ENCODE measurements at places on chromosomes 7 and 10. TPM values are rescaled to one million over a fixed set of nuclear protein-coding genes. Genes with fewer than 3 reads are reported as not detected.

GRCh38 chr10:9193120-9193519 lies 1138.6 kb downstream of the GATA3 start:
- DNase-seq, result no peak

DNA sequence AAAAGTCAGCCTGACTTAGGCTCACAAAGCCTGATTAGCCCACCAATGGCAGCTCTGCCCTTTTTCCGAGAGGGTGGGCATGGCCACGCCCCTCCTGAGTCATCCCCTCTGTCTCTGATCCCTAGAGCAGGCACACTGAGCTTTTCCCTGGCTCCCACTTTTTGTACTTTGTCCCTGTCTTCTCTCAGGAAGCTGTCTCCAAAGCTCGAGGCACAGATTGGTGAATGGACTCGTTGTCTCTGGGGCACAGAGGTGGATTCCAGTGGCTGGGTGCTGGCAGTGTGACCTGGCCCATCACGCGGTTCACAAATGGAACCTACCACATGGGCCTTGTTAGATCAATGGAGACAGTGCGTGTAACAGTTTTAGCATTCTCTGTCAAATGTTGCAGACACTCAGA lies 313.5 kb downstream of the WDR37 start:
- no peak for DNase-seq

Gene TNPO3
- 96.2 TPM for total RNA-seq

GRCh38 chr7:4003503-4003902 lies 678.6 kb upstream of the FOXK1 start:
- DNase-seq, result no peak

DNA sequence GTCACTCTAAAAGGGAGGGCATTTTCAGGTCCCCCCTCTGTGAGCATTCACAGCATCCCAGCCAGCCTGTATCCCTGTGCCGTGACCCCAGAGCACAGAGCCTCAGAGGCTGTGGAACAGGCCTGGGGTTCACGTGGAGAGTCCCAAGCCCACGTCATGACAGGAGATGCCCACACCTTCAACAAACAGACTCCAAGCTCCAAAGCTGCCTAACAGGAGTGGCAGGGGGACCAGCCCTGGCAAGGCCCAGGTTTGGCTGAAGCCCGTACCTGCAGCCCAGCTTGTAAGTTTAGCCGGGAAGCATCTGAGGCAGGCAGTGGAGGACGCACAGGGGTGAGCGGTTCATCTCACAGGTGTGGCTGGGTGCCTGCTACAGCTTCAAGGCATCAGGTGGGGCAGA lies 33.5 kb downstream of the LHPP start:
- DNase-seq, result no peak

Data from neural progenitor cell (in vitro differentiated cells).